DMS79 treated with DMSO at 0.1 percent for 48 hours (cell line): ENCODE measurements at places on chromosomes 12 and 14.
A peak's percentile ranks its signal among the peaks of the same experiment; 100 is the strongest.

- no peak for DNase-seq
These were observed 38.5 kb downstream of the LRIG3 start for GRCh38 chr12:58881816-58882215.

- no peak for DNase-seq
These were observed 10.7 kb downstream of the TTC5 start for GRCh38 chr14:20295067-20295466.

DNA sequence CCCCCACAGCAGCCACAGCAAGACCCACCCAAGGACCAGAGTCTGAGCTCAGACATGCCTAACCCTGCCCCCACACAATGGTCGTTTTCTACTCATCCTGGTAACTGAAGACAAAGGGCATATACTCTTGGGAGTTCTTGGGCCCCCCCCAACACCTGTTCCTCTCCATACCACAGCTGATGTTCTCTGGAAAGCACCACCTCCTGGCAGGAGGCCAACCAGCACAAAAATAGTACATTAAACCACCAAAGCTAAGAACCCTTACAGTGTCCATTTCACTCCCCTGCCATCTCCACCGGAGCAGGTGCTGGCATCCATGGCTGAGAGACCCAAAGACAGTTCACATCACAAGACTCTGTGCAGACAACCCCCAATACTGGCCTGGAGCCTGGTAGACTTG is 80.6 kb upstream of the DAAM1 start:
- DNase-seq: peak; percentile 54

GRCh38 chr12:21054334-21054733 is 76.7 kb upstream of the SLCO1B1 start:
- no peak for DNase-seq

- no peak for DNase-seq
These were observed 16.4 kb downstream of the DAO start for GRCh38 chr12:108896336-108896735.

DNA sequence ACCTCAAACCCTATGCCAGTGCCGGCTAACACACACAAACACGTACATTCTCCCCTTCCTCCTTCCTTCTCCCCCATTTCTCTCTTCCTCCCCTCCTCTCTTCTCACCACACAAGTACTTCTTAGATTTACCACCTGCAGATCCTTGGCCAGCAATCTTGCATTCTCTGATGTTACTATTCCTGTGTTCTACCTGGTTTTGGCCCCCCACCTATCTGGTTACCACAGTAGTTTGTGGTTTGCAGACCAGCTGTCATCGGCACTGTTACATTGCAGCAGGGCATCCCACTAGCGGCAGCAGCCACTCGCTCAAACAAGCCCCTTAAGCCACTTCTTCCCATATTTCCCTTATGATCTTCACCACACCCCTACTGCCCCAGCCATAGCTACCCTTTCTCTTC is 3.9 kb downstream of the ABHD4 start:
- no peak for DNase-seq

DNA sequence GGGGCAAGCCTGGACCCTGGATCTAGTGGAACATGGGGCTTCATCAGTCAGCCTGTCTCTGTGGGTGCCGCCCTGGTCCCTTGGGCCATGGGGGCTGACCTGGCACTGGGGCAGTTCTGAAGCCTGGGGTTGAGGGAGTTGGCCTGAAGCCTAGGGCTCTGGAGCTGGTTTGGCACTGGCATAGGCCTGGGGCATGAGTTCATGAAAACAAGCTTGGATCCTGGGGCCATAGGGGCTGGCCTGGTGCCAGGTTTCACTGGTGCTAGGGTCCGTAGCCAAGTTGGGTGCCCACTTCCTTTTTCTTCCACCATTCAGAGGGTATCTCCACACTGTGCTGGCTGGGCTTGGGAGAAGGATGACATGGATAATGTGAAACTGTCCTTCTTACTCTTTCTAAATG is 26.6 kb upstream of the ANO4 start:
- DNase-seq: no peak

- no peak for DNase-seq
These were observed 75.9 kb upstream of the ZDHHC17 start for GRCh38 chr12:76687981-76688380.

- no peak for DNase-seq
These were observed 20.9 kb downstream of the AKAP6 start for GRCh38 chr14:32350020-32350419.

GRCh38 chr14:39085933-39086332 is 17.1 kb downstream of the SEC23A start:
- no peak for DNase-seq

GRCh38 chr12:69425417-69425816 is 44.8 kb upstream of the FRS2 start:
- DNase-seq: no peak

- DNase-seq: peak; percentile 69
These were observed 418 bp downstream of the AMN1 start for GRCh38 chr12:31728289-31728916.

- DNase-seq: peak; percentile 12
These were observed 150.4 kb downstream of the KSR2 start for GRCh38 chr12:117818400-117818799.

DNA sequence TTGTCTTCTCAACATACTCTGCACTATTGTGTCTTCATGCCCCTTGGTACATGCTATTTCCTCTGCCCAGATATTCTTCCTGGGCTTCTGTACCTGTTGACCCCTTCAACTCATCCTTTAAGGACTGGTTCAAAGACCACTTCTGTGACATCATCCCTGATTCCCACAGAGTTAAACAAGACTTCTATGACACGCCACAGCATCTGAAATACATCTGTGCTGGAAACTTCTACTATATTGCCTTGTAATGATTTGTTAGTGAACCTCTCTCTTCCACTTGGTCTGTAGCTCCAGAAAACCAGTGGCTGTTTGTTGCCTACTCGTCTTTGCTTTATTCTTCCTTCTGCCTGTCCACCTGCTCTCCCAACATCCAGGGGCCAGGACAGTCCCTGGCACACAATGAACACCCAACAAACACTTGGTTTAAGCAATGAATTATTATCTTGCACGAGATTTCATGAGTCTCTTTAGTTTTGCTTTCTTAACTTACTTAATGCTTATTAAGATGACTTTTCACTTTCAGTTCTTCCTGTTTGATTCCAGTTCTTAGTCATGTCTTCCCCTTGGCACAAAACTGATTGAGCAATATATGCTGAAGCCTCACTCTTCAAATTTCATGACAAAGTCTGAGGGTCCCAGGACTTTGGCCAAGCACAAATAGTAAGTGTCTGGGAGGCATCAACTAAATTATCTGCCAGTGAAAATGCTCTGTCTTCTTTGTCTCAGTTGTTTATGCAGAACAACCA is 485.9 kb downstream of the APAF1 start:
- no peak for DNase-seq

GRCh38 chr12:40216516-40217288 is 8.1 kb upstream of the LRRK2 start:
- DNase-seq: no peak

DNA sequence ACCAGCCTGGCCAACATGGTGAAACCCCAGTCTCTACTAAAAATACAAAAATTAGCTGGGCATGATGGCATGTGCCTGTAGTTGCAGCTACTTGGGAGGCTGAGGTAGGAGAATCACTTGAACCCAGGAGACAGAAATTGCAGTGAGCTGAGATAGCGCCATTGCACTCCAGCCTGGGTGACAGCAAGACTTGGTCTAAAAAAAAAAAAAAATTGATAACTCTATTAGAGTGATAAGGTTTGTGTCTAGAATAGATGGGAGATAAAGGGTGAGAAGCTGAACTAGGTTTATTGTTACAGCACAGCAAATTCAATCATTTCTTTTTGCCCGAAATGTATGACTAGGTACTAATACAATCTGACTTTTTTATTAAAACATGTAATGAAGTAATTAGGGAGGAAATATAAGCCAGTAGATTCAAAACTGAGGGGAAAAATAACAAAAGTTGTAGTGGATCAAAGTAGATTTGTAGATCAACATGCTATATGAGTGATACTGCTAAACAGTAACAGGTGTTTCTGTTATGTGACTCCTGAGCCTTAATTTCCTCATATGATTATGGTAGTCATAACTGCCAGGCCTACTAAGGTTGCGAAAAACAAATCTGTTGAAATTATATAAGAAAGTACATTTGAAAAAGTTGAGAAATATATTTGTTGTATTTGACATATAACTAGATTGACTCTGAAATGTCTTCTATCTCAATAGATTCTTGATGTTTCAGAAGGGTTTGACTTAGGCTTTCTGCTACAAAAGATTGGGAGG is 83.6 kb downstream of the WNK1 start:
- no peak for DNase-seq

- no peak for DNase-seq
These were observed 34.1 kb upstream of the COCH start for GRCh38 chr14:30840086-30840779.

DNA sequence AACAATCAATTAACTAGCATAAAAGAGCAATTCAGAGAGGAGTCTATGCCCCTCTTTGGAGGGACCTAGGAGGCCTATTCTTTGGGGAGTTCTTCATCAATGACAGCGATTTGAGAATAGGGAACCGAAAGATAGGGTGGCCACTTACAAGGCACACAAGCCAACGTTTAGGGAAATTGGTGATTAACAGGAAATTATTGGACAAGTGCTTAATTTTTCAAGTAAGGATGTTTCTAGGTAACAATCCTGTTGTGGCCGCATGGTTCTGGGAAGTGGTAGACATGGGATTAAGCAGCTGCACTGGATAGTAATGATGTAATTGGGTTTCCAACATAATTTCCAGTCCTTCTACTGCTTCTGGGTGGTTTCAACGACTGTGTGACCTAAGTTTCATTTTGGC is 83.2 kb downstream of the HMGA2 start:
- no peak for DNase-seq

DNA sequence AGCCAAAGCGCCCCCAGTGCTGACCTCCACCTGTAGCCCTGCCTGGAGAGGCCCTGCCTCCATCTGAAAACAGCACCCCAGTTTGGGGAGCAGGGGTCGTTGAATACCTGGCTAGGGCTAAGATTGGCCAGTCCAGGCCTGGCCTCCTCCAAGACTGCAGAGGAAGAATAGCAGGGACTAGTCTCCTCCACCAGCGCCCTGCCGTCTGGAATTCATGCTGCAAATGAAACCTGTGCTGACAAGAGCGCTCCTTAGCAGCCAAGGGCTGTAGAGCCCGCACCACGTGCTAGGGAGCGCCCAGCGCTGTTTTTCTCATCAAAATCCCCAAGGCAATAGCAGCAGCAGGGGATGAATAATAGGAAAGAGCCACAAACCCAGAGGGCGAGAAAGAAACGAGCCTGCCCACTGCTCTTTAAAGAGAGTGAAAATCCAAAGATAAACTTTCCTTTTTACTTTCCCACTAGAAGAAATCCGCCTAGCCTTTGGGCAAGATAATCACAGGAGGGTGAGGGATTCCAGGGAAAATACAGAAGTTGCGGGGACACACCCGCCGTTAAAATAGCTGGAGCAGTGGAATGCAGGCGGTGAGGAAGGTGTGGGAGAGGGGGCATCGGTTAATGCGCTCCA is 3.3 kb downstream of the COL2A1 start:
- peak; percentile 30 for DNase-seq

DNA sequence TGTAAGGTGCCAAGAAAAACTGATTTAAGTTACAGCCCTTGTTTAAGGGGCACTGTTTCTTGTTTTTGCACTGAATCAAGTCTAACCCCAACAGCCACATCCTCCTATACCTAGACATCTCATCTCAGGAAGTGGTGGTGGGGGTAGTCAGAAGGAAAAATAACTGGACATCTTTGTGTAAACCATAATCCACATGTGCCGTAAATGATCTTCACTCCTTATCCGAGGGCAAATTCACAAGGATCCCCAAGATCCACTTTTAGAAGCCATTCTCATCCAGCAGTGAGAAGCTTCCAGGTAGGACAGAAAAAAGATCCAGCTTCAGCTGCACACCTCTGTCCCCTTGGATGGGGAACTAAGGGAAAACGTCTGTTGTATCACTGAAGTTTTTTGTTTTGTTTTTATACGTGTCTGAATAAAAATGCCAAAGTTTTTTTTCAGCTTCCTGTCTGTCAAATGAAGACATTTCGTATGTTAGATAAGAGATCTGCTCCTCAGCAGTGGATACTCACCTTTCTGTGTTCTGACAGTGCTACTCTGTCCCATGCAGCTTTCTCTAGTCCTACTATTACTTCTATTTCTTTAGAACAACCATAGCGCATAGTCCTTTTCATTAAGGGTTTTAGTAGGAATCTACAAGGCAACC is 1.2 kb upstream of the PA2G4 start:
- DNase-seq: peak; percentile 8

- DNase-seq: no peak
These were observed 249.1 kb downstream of the LRIG3 start for GRCh38 chr12:58671196-58671595.

- DNase-seq: no peak
These were observed 48.9 kb downstream of the DYRK2 start for GRCh38 chr12:67697443-67697842.

DNA sequence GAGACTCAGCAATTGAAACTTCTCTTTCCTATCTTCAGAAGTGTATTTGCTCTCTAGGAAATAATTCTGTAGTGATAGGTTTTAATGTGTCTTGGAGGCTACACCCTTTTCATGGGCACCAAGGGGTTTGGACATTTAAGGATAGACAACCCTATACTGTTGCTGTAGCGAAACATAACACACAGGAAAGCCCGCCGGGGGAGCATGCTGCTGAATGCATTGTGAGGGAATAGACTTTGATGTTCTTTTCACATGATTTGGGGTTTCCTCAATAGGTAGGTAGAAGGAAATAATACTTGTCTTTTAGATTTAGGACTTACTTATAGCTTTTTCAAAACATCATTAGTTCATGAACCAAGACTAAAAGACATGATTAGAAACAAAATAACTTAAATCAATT is 97.0 kb downstream of the PELI2 start:
- DNase-seq: no peak

DNA sequence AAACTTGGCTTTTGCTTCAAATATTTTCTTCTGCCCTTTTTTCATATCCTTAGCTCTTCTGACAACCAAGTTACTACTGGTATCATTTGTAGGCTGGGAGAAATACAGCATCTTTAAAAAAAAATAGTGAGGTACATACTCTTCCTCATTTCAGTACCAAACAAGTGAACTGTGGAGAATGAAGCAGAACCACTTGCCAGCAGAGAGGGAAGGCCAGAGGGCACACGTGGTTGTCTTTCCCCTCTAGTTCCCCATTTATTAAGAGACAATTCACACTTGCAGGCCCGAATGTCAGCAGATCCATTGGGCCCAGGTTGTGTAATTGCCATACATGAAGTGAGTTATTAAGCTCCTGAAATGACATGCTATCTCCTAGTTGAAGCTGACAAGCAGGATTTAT is 3.2 kb downstream of the SUSD6 start:
- DNase-seq: no peak
